ENCODE measurements at places on chromosomes 2 and 18.

- DNase-seq: no peak
Observed at GRCh38 chr2:237190966-237191713, 105.5 kb downstream of the COPS8 start.

- DNase-seq: no peak
Observed at GRCh38 chr2:136404925-136405324, 287.0 kb upstream of the CXCR4 start.

DNA sequence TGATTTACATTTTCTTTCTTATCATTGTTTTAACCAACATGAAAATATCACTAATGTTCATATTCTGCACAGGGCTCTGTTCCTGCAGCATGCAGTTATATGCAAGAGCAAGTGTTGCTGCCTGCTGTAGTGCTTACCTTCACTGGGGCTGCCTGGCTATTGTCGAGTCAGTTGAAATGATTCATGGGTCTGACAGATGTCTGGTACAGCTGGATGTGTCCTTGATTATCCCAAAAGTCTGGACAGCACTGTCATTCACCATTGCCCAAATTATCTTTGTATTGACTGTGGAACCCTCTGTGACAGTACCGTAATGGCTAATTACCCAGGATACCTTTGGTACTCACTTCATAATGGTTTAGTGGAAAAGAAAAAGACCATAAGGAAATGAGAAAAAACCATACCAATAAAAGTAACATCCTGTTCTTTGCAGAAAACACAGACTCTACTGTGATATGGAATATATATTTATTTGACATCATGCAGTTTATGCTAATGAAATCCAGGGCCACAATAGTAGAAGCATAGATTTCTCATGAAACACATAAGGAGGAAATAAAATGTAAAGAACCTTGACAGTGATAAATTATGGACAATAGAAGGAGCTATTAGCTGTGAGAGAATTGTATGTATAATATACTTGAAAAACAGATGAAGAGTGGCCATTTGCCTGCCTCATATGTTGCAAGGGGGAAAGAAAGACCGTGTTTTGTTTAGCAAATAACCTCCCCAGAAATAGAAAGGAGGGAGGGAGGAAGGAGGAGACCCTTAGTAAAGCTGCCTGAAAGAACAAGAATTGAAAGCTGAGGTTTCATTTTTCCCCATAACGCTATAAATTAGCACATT is 249.8 kb upstream of the ATP5MC3 start:
- no peak for DNase-seq

GRCh38 chr18:8938817-8939216 is 163.7 kb upstream of the NDUFV2 start:
- no peak for DNase-seq

- no peak for DNase-seq
Observed at GRCh38 chr2:162126527-162126926, 25.5 kb downstream of the GCG start.

DNA sequence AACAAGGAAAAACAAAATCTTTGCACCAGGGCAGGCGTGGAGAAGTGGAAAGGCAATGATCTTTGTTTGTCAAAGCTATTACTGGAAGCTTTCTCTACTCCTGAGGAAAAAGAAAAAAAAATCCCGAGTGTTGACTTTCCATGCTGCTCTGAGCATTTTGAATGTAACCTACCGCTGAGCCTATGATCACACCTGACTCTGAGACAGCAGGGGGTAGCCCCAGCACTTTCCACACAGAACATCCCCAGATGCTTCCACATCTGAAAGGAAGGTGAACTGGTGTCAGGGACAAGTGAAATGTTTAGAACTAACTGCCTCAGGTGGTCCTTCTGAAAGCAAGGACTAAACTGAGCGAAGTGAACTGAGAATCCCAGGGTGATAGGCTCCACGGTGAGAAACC is 1315.1 kb upstream of the DDX18 start:
- no peak for DNase-seq

GRCh38 chr2:222903234-222904220 is 42.7 kb downstream of the ACSL3 start:
- no peak for DNase-seq

- no peak for DNase-seq
Observed at GRCh38 chr18:13378150-13378549, 159.6 kb downstream of the LDLRAD4 start.

DNA sequence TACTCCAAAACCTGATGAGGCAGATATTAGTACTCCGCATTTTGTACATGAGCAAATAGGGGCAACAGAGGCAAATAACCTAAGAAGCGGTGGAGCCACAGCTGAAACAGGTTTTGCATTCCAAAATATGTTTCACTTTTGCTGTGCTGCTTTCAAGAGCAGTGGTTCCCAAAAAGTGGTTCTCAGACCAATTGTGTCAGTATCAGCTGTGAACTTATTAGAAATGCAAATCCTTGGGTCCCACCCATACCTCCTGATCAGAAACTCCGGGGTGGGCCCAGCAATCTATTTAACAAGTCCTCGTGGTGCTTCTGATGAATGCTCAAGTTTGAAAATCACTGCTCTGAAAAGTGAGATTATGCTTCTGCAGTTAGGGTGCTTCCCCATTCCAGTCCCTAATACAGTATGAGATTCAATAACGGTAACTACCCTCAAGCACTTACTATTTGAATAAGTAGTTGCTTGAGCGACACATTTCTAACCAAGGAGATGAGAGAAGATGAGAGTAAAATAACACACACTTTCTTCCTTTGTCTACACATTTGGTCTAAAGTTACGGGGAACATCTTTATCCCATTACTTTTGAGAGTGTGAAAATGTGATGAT is 17.8 kb upstream of the TCF4 start:
- DNase-seq: no peak

- DNase-seq: no peak
Observed at GRCh38 chr2:3222636-3223035, 155.0 kb downstream of the EIPR1 start.

GRCh38 chr2:168565112-168565511 is 109.0 kb downstream of the CERS6 start:
- no peak for DNase-seq

Measured in cortex of kidney (tissue), 1 donor.